Heart right ventricle (tissue), 16 donors: ENCODE measurements at places on chromosomes 3 and 15. TPM values are rescaled to one million over a fixed set of nuclear protein-coding genes. Genes with fewer than 3 reads are reported as not detected.

Gene CELSR3
- polyA plus RNA-seq: 0.44 TPM

Gene TRPM1
- not detected for polyA plus RNA-seq

Gene CHP1
- 93.1 TPM for polyA plus RNA-seq

Gene PLAAT1
- 1.0 TPM for polyA plus RNA-seq

Gene TRAIP
- polyA plus RNA-seq: 1.6 TPM

Gene PRC1
- 4.6 TPM for polyA plus RNA-seq

Gene KNG1
- not detected for polyA plus RNA-seq

Gene NOX5
- polyA plus RNA-seq: 0.06 TPM
